Calu3 (cell line): ENCODE measurements at places on chromosomes 1 and 21. TPM values are rescaled to one million over a fixed set of nuclear protein-coding genes. Genes with fewer than 3 reads are reported as not detected.
A peak's percentile ranks its signal among the peaks of the same experiment; 100 is the strongest.

GRCh38 chr1:12173631-12174121 lies 6.9 kb downstream of the TNFRSF1B start:
- no peak for DNase-seq

GRCh38 chr1:35544976-35545375 lies 12.2 kb downstream of the KIAA0319L start:
- peak; percentile 38 for DNase-seq

The TRIM46 gene
- total RNA-seq = 1.1 and 1.8 TPM in 2 replicates

The NBPF9 gene
- 28.1 and 31.1 TPM in 2 replicates for total RNA-seq

The PSMD4 gene
- 302 and 325 TPM in 2 replicates for total RNA-seq

DNA sequence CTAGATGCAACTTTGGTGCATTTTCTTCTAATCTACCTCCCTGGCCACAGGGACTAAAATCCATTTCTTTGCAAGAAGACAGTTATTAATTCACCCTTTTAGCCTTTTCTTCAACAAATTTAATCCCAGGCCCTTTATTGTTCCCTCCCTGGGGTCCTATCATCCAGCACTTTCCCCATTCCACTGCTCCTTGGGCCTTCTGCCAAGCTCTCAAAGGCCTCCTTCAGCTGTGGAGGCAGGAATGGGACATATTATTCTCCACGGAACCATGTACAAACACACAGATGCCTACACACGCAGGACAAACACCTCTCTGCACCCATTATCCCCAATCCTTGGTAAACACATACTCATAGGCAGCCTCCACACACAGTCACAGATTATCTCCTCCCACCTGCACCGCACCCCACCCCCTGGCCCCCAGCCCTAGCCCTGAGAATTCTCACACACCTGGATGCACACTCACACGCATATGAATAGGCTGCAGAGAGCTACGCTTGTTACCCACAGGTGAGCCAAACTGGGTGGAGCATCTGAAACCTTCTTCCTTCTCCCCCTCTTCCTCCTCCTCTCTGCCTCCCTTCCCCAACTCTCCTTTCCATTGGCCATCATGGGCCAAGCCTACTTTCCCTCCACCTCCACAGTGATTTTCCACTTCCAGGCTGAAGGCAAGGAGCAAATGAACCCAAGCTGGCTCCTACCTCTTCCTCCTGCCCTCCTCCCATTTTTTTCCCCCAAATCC lies 11.7 kb downstream of the TAGLN2 start:
- DNase-seq = peak; percentile 67

DNA sequence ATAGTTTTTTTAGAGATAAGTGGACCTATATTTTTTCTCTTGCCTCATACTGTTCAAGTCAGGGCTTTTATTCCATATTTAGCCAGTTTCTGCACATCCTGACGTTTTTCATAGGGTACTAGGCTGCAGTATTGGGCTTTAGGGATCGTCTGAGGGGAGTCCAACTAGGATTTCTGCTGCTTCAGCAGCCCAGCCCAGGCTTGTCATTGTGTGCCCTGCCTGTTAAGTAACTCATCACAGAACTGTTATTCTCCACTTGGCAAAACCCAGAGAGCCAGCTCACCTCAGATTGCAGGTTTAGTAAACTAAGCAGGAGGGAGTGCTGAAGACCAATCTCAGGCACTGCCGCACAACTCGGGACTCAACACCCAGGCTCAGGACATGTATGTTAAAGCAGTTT lies 2.8 kb downstream of the GALNT2 start:
- no peak for DNase-seq
